Stimulated activated CD8-positive, alpha-beta memory T cell treated with anti-CD3 and anti-CD28 coated beads, Interleukin-15, amount 100 ng/mL, for 4 hours (primary cell): ENCODE measurements at places on chromosomes 2 and 18.

- DNase-seq: no peak
Observed at GRCh38 chr2:105411720-105412407, 13.0 kb upstream of the FHL2 start.

DNA sequence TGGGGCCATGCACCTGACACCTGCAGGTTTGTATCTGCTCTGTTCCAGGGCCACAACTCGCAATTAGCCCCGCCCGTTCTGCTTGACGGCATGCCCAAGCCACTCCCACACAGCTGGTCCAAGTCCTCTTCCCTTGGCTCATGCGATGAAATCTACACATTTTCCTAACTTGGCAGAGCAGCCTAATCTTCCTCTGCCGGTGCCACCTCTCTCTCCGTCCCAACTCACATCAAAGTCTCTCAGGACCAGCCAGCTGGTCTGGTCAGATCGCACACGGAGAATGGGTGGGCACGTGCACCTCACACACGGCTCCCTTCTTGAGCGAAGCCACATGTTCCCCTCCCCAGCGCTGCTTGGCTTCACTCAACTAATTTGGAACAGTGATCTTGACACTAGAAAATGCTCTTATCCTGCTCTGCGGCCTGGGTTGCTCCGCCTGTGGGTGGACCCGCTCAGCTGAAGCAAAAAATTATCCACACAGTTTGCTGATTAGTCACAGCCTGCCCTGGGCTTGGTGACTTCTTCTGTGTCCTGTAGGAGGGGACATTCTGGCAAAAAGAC, 176.7 kb downstream of the NRP2 start:
- DNase-seq: no peak

GRCh38 chr18:76764291-76764901, 58.0 kb upstream of the ZNF236 start:
- DNase-seq: no peak

DNA sequence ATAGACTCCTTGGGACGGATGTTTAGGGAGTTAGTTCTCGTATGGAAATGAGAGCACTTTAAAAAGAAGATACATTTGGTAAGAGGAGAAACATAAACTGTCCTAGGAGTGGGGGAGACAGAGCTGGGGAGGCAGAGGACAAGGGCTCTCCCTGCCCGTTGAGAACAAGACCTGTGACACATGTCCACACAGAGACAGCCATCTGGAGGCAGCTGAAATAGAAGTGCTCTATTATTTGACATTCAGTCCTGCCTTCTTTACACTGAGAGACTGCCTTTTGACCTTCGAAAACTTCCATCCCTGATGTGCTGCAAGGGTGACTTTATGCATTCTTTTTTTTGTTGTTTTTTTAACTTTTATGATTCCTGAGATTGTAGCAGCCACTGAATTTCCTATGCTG, 150.1 kb downstream of the UXS1 start:
- no peak for DNase-seq

GRCh38 chr2:210663631-210664089, 107.3 kb downstream of the CPS1 start:
- DNase-seq: no peak

DNA sequence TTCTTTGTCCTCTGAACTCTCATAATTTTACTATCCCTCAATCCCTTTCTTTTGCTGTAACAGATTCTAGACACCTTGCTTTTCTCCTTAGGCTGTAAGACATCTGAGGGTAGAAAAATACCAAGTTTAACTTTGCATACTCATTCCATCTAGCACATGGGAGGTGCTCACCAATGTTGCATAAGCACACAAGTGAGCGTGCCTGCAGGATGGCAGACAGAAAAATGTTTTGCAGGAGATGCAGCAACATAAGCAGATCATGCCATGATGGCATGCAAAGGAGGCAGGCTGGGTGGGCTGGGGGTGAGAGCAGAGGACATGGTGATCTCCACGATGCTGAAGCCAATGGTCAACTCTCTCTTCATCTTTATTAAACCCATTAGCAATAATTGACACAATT, 24.1 kb downstream of the CYRIA start:
- DNase-seq: no peak

DNA sequence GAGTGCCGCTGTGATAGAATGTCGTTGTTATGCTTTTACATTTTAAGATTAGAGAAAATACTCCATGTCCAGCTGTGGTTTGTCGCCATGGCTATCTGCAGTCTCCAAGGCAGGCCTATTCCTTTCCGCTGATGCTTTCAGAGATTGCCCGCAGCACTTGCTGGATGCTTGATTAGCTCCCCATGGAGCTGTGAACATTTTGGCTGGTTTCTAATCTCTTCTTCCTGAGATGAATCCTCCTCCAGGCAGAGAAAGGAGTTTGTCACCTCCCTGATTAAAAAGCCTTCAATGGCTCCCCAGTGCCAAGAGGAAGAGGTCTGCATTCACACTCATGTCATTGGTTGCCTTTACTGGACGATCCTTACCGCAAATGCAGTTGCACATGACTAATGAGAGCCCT, 32.6 kb upstream of the LPIN1 start:
- DNase-seq: no peak

DNA sequence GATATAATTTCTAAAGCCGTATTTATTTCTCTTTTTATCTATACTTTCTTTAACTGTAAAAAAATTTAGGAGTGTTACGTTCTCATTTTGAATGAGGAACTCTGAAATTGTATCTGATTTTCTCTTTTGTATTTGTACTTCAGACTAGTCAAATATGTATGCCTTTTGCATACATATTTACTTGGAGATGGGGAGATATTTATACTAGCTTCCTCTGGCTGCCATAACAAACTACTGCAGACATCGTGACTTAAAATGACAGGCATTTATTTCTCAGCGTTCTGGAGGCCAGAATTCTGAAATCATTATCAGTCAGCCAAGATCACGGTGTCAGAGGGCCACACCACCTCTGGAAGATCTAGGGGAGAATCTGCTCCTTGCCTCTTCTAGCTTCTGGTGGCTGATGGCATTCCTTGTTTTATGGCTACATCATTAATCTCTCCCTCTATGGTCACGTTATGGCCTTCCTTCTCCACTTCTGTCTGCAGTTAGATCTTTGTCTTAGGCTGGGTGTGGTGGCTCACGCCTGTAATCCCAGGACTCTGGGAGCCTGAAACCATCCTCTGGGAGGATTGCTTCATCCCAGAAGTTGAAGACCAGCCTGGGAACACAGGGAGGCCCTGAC, 8.2 kb downstream of the LCLAT1 start:
- DNase-seq: no peak

- no peak for DNase-seq
Observed at GRCh38 chr18:3211236-3211992, 8.4 kb downstream of the MYOM1 start.

DNA sequence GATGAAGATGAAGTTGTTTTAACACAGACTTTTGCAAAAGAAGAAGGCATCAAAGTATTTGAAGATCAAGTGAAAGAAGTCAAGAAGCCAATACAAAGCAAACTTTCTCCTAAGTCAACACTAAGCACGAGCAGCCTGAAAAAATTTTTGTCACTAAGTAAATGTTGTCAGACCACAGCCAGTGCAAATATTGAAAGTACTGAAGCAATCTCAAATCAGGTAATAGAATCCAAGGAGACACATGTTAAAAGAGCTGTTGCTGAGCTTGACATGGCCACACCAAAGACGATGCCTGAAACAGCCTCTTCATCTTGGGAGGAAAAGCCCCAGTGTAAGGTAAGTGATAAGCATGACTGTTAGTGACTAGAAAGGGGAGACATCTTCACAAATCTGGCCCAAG, 75.1 kb downstream of the FSIP2 start:
- no peak for DNase-seq

- no peak for DNase-seq
Observed at GRCh38 chr2:36889795-36890194, 76.5 kb downstream of the STRN start.

GRCh38 chr18:46073474-46074331, 1.6 kb upstream of the PSTPIP2 start:
- no peak for DNase-seq

DNA sequence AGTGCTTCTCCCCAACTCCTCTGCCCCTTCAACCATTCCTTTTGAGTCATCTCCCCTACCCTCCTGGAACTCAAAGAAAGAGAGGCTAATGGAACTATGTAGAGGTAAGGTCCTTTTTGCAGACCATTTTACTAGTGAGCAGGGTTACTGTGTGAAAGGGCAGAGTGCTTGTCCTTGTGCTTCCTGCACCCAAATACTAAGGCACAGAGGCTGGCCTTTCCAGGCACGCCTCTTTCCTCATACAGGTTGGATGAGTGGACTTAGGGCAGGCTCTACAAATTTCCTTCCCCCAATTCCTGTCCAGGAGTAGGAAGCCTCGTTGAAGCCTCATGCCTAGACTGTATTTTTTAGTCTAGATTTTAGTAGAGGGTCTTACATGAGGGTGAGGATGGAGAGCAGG, 288.8 kb upstream of the SLC14A2 start:
- DNase-seq: no peak

- no peak for DNase-seq
Observed at GRCh38 chr2:160308915-160309314, 108.8 kb upstream of the ITGB6 start.
